ENCODE measurements at places on chromosomes 4 and X. TPM values are rescaled to one million over a fixed set of nuclear protein-coding genes. Genes with fewer than 3 reads are reported as not detected.

The FAM114A1 gene
- 1.0 TPM for total RNA-seq

The PIGA gene
- total RNA-seq: 11.3 TPM

The CENPVL1 gene
- total RNA-seq: not detected

The CSAG2 gene
- not detected for total RNA-seq

The CENPVL2 gene
- total RNA-seq: not detected

The MAGEC1 gene
- total RNA-seq: not detected

The GPR78 gene
- 0.17 TPM for total RNA-seq

Measured in glutamatergic neuron (in vitro differentiated cells).